ENCODE measurements at places on chromosomes 3 and 15. TPM values are rescaled to one million over a fixed set of nuclear protein-coding genes. Genes with fewer than 3 reads are reported as not detected.

DNA sequence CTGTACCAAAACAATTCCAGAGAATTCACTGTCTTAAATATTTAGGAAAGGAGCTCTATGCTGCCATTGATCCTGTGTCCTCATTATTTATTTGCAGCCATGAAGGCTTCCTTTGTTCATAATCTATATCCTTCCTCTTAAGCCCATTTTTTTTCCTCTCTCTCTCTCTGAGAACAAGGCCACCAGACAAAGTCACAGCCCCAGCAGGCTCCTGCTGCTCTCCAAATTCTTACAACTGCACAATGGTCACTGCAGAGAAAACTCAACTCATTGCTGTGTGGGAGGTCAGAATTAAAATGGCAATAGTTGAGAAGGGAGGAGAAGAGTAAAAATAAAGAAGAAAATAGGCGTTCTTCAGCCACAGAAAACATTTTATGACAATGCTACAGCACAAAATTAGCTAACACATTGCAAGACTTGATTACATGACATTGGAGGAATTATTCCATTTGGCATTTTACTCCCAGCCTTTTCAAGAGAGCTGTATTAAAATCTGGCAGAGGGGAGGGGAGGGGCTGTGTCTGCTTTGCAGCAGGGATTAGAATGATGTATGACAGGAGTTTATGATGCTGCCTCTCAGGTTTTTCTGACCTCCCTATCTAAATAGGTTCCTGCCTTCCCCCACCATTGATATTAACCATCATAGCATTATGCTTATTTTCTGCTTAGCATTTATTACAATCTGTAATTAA is 399.7 kb upstream of the THBS1 start:
- DNase-seq, result peak; percentile 30

The SPTSSB gene
- not detected for total RNA-seq

DNA sequence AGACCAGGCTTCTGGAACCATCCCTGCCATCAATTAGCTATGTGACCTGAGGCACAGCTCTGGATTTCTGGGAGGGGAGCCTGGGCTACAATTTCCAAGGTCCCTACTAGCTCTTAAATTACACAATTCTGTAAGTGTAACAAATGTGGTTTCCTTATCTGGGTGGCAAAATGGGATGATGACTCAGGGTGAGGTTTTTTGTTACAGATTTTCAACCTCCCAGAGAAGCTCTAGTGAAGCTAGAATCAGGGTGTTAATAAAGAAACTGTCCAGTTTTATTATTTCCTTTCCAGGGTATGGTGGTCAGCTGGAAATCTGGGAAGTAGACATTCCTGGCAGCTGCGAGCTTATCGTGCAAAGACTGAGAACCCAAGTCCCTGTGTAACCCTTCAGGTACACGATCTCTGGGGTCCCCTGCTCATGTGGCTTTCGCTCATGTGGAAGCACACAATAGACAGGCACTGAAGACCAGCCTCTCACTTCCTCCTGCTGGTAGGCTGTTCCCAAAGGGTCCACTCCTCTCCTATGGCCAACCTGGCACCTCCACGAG is 7.3 kb downstream of the RAB27A start:
- DNase-seq, result peak; percentile 92

GRCh38 chr15:55526559-55527036 is 18.6 kb upstream of the DNAAF4 start:
- peak; percentile 74 for DNase-seq

- DNase-seq, result peak; percentile 20
Measured at GRCh38 chr3:10249833-10250232, 1.6 kb downstream of the TATDN2 start.

DNA sequence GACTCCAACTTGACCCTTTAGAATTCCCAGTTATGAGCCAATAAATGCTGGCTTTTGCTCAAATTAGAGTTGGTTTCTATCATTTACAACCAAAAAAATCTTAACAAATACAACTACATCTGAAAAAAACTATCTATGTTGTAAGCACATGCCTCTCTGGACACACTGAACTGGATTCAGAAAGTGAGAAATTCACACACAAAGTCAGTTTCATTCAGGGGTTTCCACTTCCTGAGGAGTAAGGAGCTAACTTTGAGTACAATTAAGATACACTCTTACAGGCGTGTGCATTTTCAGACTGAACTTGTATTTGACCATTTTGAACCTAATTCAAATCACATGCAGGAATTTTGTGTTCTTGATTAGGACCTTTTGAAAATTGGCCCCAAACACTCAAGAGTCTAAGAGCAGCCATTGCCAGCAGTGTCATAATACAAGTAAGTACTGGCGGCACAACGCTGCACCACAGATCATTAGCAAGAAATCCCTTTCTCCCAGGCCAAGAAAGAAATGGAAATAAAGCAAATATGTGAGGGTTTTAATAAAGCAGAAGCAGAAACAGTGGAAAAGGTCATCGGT is 31.2 kb downstream of the LINS1 start:
- DNase-seq, result no peak

GRCh38 chr15:77504871-77505270 is 84.2 kb downstream of the HMG20A start:
- DNase-seq, result no peak

- no peak for DNase-seq
Measured at GRCh38 chr3:173529062-173529711, 131.6 kb downstream of the NLGN1 start.

DNA sequence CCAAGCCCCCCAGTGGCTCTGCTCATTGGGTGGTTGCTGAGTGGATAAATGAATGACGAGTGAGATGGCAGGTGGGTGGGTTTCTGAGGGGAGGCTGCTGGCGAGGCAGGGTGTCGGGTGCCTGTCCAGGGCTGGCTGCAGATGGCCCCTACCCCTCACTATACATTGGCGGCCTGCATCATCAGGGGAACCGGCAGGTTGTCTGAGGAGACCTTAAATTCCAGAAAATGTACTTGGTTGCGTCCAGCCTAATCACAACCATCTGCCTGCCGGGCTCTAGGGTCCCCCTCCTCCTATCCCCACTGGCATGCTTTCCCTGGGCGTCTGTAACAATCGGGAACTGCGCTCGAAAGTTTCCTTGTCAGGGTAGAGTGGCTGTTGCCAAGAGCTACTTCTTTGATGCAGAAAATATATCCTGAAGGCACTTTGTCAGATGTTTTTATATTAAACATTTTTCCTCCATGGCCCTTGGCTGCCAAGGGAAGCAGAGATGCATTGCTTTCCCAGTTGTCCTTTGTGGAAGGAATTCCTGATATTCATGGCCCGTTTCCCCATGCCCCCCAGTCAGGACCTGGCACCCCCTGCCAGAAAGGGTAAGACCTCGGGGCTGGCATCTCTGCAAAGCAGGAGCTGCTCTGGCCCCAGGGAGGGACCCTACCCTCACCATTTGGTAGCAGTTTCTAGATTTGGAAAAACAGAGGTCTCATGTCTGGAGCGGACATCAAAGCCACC is 22.9 kb downstream of the SMAD6 start:
- DNase-seq, result peak; percentile 78

DNA sequence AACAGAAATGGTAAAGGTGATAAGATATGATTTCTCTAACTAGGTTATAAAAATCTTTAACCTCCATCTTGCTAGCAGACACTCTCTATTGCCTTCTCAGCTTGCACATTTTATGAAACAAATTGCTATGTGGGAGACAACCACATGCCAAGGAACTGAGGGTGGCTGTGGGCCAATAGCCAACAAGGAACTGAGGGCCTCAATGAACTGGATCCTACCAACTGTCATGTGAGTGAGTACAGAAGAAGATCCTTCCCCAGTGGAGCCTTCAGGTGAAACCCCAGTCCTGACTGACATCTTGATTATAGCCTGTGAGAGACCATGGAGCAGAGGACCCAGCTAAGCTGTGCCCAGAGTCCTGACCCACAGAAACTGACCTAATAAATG is 129.2 kb upstream of the LRIG1 start:
- DNase-seq, result no peak
